ENCODE measurements at places on chromosomes 2 and 18. TPM values are rescaled to one million over a fixed set of nuclear protein-coding genes. Genes with fewer than 3 reads are reported as not detected.

DNA sequence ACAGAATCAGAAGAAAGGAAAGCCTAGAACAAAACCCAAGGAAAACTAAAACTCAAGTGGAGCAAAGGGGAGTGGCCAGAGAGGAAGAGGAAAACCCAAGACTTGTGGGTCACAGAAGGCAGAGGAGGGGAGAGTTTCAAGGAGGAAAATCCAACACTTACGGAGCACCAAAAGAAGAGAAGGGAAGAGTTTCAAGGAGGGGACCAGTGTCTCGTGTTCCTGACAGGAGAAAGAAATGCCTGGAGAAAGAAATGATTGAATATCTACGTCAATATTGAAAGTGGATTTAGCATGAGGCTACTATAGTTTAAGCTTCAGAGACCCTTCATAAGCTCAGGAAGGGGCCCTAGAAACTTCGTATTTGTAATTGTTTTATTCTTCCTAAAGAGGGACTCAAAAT is 1.4 kb upstream of the MFSD6 start:
- DNase-seq = no peak

- no peak for DNase-seq
Observed at GRCh38 chr18:27175245-27175644, 9.9 kb downstream of the CHST9 start.

- no peak for DNase-seq
Observed at GRCh38 chr2:170895023-170895757, 33.9 kb upstream of the GORASP2 start.

GRCh38 chr2:627926-628560 is 49.2 kb downstream of the TMEM18 start:
- no peak for DNase-seq

DNA sequence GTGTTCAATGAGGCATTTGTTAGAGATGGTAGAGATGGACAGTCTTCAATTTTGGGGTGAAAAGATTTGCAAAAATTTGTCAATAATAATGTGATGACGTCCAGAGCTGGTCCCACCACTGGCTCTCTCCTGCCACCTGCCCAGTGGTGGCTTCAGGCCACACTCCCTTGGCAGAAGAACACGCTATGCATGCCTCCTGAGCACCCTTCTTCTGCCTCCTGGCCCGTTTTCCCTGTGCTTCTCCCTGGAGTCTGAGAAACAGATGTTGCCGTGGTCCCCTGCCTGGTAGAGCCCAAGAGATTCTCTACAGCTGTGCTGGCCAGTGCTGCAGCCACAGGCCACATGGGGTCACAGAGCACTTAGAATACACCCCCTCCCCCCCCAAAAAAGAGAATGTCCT is 33.6 kb downstream of the INPP5D start:
- no peak for DNase-seq

- DNase-seq = no peak
Observed at GRCh38 chr18:8869696-8870095, 164.3 kb downstream of the MTCL1 start.

- no peak for DNase-seq
Observed at GRCh38 chr18:59286341-59286740, 13.1 kb upstream of the RAX start.

DNA sequence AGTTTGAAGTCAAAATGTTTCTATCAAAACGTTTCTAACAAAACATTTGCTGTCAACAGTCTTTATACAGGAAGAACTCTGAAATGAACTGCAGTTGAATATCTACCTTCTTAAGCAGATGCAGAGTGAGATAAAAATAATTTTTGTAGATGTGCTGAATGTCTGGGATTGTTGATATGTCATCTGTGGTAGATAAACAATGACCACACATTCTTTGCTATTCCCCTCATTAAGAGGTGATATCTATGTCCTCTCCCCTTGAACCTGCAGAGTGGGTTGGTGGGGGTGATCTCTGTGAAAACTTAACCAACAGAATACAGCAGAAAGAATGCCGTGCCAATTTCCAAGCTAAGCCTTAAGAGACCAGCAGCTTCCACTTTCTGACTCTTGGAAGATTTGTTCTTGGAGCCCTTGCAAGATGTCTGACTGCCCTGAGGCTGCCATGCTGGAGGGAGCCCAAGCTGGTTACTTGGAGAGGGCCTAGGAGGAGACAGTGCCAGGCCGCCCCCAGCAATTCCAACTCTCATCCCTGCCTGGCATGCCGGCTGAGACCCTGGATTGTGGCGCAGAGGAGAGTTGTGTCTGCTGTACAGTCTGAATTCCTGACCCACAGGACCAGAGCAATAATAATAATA is 80.8 kb downstream of the COLEC12 start:
- DNase-seq = no peak

DNA sequence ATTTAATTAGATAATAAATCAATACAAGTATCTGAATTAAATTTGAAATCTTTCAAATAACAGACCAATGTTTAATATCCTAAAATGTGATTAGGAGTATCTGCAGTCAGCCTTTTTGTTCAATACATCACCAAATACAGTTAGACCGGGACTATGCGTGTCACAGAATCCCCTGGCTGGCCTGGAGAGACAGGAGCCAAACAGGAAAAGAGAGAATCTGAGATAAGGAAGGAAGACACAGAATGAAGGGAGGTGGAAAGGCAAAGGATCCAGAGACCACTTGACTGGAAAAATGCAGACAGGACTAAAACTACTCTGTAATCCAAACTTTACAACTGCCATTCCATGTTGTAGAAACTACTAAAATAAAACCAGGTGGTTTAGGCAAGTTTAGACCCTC is 66.3 kb downstream of the SIGLEC15 start:
- DNase-seq = no peak

DNA sequence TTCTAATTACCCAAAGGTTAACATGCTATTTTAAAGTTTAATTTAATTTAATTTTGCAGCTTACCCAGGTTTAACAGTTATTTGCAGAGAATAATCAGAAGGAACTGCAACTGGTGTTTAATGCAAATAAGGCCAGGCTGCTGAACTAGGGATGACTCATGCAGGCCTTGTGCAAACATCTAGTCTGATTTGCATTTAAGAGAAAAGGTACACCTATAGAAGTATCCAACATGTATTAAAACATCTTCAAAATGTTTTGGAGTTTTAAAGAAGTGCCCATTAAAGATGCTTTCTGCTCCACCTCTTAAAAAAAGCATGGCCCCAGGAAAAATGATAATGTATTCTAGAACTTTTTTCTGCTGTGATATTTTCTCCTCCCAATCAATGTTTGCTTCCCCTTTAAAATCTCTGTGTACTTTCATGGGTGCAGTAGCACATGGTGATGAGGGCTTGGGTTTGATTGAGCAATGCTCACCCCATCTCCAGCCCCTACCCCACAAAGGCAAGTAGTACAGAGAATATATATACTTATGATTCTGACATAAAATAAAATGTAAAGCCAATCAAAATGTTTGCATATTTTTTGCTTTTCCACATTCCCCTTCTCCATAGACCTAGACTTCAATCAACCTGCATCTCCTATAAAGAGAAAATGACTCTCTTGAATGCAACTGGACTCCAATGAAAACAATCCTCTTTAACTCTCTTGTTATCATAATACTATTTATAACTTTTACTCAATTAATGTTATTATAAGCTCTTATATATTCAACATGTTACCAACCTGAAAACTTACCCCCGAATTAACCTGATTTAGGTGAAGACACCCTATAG is 54.1 kb downstream of the ATP8B1 start:
- peak; percentile 30 for DNase-seq

- no peak for DNase-seq
Observed at GRCh38 chr2:30351116-30351515, 95.9 kb upstream of the LCLAT1 start.

- no peak for DNase-seq
Observed at GRCh38 chr2:239178954-239179353, 221.9 kb downstream of the HDAC4 start.

Gene SLC4A1AP
- total RNA-seq = 17.4 TPM

Gene NDC80
- 43.0 TPM for total RNA-seq

Gene CRYGD
- total RNA-seq = not detected

Gene GTF2A1L
- total RNA-seq = 0.60 TPM

GRCh38 chr2:225055714-225056113 is 13.4 kb upstream of the DOCK10 start:
- DNase-seq = no peak

Gene FEV
- total RNA-seq = not detected

GRCh38 chr2:240878341-240878936 is 9.8 kb downstream of the AGXT start:
- no peak for DNase-seq

GRCh38 chr2:71882949-71883472 is 264.7 kb downstream of the CYP26B1 start:
- peak; percentile 92 for DNase-seq

GRCh38 chr2:68607837-68608236 is 35.5 kb upstream of the PROKR1 start:
- no peak for DNase-seq

Gene UGT1A1
- total RNA-seq = 0.25 TPM

- DNase-seq = no peak
Observed at GRCh38 chr2:217293046-217293445, 433.2 kb upstream of the TNP1 start.

- no peak for DNase-seq
Observed at GRCh38 chr2:96409081-96409819, 73.7 kb downstream of the NCAPH start.

- no peak for DNase-seq
Observed at GRCh38 chr2:10371441-10372196, 68.9 kb downstream of the HPCAL1 start.

DNA sequence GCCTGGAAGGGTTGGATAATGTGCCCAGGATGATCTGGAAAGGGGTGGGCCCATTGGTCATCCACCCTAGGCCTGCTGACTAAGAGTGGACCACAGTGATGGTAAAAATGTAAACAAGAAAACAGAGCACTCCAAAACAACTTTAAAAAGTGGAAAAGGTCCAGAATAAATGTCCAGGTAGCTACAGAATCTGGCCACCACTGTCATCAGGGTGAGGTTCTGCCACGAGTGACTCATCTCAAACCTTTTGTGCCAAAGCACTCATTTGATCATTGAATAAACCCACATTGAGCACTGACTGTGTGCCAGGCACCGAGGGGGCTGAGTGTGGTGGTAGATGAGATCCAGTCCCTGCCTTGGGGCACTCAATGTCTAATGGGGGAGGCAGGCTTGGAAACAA is 64.9 kb downstream of the EMX1 start:
- DNase-seq = no peak

Gene SEH1L
- total RNA-seq = 53.0 TPM

DNA sequence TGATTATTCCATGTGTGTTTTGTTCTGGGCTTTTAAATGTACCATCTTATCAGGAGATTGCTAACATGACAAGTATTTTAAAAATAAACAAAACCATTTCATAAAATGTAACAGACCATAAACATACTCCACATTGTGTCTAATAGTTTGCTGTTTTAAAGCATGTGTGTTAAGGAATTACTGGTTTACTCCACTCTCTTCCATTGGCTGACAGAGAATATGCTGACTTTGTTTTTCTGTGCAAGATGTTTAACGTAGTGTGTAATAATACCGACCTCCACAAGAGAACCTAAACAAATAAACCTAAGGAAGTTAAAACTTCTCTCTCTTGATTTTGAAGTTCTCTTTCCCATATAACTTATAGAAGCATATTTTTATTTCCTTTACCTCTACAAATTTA is 17.0 kb upstream of the TMEM18 start:
- no peak for DNase-seq

Data from H4 (cell line).